Cardiac septum (tissue), 1 donor: ENCODE measurements at places on chromosomes 7 and 10.
A peak's percentile ranks its signal among the peaks of the same experiment; 100 is the strongest.

DNA sequence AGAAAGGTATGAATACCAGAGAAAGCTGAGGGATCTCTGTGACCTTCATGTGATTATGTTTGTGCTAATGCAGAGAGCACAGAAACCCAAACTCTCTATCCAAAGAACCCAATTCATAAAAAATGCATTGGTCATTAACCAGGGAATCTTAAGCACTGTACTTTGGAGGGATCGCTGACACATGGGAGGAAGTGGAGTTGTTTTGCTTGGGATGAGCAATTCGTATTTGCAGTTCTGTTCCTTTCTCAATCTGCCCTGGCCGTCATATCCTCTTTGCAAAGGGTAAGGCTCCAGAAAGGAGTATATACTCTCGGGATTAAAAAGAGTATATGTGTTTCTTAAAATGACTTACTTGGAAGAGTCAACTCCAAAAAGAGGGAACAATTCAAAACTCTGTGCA, 221.3 kb downstream of the POU6F2 start:
- no peak for DNase-seq

- DNase-seq, result no peak
Measured at GRCh38 chr7:99314504-99314903, 11.2 kb upstream of the ARPC1A start.

- DNase-seq, result no peak
Measured at GRCh38 chr7:26280723-26281122, 10.9 kb upstream of the SNX10 start.

- no peak for DNase-seq
Measured at GRCh38 chr7:625376-625971, 101.0 kb upstream of the DNAAF5 start.

DNA sequence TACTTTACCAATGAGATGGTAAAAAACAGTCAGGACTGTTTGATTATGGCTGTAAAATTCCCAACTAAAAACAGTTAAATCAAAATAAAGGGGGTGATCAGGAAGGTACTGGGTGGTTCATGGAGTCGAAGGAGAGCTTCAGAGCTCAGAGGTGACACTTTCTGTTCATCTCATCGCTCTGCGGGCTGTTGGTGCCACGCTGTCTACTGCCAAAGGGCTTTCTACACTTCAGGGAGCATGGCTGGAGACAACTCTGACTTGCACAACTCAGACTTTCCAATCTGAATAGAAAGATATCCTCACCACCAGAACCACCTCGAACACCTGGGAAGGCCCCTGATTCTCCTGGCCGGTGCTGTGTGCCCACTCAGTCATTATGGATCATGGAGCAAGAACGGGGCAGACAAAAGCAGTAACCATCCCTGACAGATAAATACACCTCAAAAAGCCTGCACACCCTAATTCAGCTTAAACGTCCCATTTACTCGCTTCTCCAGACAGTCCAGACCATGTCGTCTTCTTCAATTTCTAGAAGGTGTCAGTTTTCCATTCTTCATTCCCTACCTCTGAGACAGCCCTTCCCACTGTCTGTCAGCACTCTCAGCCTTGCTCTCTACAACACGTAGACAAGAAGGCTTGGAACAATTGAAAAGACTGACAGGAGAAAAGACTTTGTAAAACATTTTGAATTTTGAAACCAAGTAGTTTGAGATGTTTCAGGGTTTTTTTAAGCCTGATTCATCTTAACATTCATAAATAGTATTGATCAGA, 348.7 kb upstream of the NFE2L3 start:
- no peak for DNase-seq

GRCh38 chr10:30944005-30944404, 87.7 kb downstream of the ZNF438 start:
- no peak for DNase-seq

GRCh38 chr10:63521416-63522276, 445 bp downstream of the REEP3 start:
- DNase-seq, result peak; percentile 90

GRCh38 chr10:78599122-78599853, 469.5 kb upstream of the ZMIZ1 start:
- DNase-seq, result no peak

GRCh38 chr7:5041047-5041446, 4.6 kb upstream of the RBAK start:
- no peak for DNase-seq

GRCh38 chr10:131230641-131231322, 80.7 kb downstream of the TCERG1L start:
- DNase-seq, result no peak

DNA sequence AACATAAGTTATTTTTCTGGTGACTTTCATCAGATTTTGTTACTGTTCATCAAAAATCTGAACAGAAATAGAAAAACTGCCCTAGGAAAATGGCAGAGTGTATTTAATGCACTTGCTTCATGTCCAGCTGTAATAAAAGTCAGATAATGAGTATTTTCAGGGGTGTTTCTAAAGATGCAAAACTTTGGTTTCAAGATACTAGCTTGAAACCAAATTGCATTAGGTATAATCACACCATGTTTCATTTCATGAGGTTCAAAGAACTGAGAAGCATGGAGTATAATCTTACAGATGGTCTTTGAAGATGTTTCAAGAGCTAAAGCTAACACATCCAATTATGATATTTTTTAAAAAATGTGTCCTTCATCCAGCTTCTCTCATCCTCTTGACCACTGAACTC, 128.9 kb downstream of the NRCAM start:
- DNase-seq, result no peak
